ENCODE measurements at places on chromosomes 7 and 10. TPM values are rescaled to one million over a fixed set of nuclear protein-coding genes. Genes with fewer than 3 reads are reported as not detected.

DNA sequence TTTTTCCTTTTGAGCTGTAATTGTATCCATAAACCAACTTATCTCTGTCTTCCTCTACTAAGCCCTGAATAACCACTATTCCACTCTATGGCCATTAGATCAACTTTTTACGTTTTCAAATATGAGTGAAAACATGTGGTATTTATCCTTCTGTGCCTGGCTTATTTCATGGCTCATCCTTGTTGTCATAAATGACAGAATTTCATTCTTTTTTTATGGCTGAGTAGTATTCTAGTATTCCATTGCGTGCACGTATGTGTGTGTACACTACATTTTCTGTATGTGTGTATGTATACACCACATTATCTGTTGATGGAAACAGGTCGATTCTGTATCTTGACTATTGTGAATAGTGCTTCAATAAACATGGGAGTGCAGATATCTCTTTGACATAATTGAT lies 11.1 kb downstream of the CDK1 start:
- no peak for DNase-seq

DNA sequence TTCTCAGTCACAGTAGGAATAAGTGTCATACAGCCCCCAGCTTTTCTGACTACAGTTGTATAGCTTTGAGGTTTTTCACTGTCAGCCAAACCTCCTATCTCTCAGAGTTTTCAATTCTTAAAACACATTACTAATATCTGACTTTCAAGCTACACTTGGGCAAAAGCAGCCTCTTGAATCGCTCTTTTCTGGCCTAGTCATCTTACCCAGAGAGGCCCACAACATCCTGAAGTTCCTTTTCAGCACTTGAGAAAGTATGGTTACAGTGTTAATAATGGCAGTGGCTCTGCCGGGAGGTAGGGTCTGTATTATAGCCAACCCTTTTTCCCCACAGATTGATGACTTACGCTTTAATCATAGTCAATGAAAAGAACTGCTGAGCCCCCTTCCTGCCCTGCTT lies 181.0 kb downstream of the LRRC4 start:
- DNase-seq: no peak

DNA sequence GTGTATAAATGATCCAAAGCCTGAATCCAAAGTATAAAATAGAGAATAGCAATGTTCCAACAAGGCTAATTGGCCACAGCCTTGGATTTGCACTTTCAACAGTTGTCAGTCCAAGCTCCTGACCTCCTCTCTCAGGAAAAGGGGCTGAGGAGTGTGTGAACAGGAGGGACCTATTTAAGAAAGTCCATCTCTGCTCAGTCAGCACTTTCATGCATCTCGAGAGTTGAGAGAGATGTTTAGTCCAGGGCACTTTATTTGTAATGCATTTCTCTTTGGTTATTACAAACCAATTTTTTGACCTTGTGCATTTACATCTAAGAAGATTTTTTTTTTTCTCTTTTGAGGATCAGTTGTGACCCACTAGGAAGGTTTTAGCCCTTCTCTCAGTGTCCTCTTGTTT lies 244.2 kb downstream of the CREB5 start:
- DNase-seq: no peak

DNA sequence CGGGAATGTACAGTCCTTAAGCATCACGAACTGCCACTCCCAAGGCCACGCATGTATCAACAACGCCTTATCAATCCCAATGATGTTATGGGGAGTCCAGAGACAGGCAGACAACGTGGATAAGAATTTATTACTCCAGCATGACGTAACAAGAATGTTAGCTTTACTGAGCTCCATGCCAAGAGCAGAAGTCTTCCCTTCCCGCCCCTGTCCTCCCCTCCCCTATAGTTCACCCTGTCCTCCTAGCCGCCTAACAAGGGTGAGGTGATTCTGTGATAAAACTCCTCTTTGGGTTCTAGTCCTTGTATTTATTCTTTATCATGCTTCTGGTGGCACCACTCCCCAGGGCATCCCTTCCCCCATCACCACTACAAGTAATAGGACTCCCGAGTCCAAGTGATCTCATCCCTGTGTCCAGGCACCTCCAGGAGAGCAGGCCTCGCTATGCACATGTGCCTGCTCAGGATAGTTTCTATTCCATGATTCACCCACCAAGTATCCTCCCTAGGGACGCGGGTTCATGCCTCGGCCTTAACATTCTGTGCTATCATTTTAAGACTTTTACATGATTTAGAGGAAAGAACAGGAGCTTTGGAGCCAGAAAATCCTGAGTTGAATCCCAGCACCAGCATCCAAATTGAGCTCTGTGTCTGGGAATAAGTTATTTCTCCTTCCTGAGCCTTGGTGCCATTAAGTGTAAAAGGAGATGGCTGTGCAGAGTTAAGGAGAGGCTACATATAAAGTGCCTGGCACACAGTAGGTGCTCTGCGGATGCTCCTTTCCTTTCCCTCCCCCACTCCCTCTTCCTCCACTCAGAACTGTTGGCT lies 15.4 kb downstream of the GSDME start:
- DNase-seq: peak; percentile 87

GRCh38 chr7:144565586-144565985 lies 162.1 kb upstream of the NOBOX start:
- DNase-seq: no peak

GRCh38 chr7:28201131-28201530 lies 20.5 kb upstream of the JAZF1 start:
- DNase-seq: no peak

DNA sequence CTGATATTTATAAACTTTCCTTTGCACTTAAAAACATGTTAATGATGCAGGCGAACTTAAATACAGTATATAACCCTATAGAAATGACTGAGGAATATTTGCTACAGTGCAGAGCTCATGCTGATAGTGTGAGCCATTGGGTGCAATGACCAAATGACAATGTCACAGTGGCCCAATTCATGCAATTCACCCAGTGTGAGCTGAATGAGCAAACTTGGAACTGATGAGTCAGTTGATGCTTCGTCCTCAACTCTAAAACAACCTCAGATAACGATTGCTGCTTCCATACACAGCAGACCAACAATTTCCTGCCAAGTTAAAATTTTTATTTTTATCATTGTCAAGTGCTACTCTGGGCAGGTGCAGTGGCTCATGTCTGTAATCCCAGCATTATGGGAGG lies 12.1 kb upstream of the ZC3HAV1L start:
- DNase-seq: no peak

DNA sequence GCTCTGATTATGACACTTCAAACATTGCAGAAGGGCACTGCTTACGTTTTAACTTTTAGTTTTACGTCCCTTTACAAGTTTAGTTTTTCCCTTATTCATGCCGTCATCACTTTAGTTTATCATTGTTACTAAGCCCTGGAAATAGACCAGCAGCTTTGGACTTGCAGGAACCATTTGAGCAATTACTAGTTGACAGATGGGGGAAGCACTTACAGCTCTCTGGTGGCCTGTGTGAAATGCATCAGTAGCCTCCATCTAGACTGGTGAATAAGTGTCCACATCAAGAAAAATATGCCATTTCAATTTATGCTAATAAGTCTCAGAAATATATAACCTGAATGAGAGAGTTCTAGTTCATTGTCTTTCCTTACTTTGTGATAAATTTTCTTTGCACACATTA lies 194.9 kb upstream of the GRM3 start:
- no peak for DNase-seq

DNA sequence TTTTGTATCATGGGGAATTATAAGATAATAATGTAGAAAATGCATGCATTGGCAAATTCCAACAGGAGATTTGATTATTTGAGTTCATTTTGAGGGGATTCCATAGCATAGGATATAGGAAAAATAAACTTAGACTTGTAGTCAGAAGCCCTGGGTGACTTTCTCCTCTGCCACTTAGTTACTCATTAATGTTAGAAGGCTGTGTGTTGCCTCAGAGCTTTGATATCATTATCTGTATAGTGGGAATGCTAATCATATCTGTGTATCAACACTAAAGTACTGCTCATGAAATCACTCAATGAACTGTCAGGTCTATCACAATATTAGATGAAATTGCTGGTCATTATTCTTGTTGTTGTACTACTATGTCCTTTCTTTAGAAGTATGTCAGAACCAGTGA lies 23.0 kb upstream of the TEX47 start:
- DNase-seq: no peak

Gene DNAJC30
- total RNA-seq: 11.4 TPM

Gene NUTM2E
- 0.12 TPM for total RNA-seq

Measured in MCF 10A (cell line).